Activated CD4-positive, alpha-beta memory T cell treated with anti-CD3 and anti-CD28 coated beads, Interleukin-2, amount 10 ng/mL, durations not matched to agents 7 days and 5 days (primary cell): ENCODE measurements at places on chromosomes 12 and 14.
A peak's percentile ranks its signal among the peaks of the same experiment; 100 is the strongest.

DNA sequence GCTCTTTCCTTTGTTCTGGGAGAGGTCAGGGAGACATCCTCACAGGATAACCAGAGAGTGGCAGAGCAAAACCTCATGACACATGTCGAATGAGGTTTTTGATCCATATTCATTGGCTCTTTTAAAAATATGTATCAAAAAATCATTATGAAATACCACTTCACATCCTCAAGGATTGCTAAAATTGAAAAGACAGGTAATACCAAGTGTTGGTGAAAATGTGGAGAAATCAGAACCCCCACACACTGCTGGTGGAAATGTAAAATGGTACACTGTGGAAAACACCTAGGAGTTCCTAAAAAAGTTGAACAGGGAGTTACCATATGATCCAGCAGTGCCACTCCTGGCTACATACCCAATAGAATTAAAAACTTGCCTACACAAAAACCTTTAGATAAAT is 107.8 kb upstream of the ARID2 start:
- no peak for DNase-seq

- peak; percentile 71 for DNase-seq
Measured at GRCh38 chr12:132560614-132561426, 49.6 kb downstream of the LRCOL1 start.

- no peak for DNase-seq
Measured at GRCh38 chr12:54030889-54031471, 1.9 kb upstream of the HOXC5 start.

DNA sequence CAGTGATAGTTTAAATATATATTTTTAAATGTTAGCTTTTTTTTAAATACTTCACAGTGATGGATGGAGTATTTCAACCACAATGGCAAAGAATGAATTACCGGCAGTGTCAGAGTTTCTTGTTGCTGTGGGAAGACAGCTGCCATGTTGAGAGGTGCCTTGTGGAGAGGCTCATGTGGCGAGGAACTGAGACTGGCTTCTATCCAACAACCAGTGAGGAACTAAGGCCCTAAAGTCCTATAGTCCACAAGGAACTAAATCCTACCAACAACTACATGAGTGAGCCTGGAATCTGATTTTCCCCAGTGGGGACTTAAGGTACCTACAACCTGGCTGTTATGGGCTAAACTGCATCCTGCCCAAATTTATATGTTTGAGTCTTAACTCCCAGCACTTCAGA is 220.2 kb upstream of the PLEKHG7 start:
- DNase-seq, result no peak

DNA sequence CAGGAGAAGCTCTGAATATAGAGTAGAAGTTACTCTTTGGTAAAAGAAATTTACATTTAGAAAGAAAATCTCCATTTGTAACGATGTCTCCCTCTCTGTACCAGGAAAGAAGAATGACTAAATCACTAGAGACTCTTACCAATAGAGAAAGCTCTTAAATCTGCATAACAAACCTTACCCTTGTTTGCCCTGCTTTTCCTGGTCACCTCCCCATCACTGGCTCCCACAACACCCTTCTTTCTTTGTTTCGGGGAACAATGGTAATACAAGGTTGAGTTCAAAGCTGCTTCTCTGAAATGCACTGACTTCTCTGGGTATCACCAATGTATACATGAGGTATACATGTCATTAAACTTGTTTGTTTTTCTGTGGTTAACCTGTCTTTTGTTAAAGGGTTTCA is 351.1 kb upstream of the FLRT2 start:
- DNase-seq, result no peak

DNA sequence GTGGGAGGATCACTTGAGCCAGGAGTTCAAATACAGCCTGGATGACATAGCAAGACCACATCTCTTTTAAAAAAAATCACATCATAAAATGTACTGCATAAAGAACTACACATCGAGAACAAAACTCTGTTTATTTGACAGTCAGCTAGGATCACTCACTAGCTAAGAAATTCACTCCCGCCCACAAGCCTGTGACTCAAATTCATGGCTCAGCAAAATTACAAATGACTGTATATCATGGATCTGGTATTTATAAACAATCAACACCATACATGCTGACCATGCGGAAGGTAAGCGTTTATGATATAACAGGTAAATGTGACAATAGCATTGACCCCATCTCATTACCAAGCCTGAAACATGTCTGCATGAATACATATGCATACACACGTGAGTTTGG is 206.5 kb downstream of the EFCAB11 start:
- DNase-seq, result no peak
